CD4-positive, alpha-beta T cell treated with Interleukin-4 for 1 hour (primary cell): ENCODE measurements at places on chromosomes 1 and 21.

- no peak for DNase-seq
Measured at GRCh38 chr1:111833334-111833733, 77.6 kb downstream of the DDX20 start.

GRCh38 chr1:3393987-3394920 lies 60.2 kb upstream of the ARHGEF16 start:
- DNase-seq: no peak

- DNase-seq: no peak
Measured at GRCh38 chr1:22041505-22041904, 11.0 kb upstream of the CDC42 start.

GRCh38 chr1:161020509-161021164 lies at the start of gene F11R:
TSS of gene F11R (minus strand) at chr1:161021152. CDS start at chr1:161021073, 79 bp downstream.
- no peak for DNase-seq

DNA sequence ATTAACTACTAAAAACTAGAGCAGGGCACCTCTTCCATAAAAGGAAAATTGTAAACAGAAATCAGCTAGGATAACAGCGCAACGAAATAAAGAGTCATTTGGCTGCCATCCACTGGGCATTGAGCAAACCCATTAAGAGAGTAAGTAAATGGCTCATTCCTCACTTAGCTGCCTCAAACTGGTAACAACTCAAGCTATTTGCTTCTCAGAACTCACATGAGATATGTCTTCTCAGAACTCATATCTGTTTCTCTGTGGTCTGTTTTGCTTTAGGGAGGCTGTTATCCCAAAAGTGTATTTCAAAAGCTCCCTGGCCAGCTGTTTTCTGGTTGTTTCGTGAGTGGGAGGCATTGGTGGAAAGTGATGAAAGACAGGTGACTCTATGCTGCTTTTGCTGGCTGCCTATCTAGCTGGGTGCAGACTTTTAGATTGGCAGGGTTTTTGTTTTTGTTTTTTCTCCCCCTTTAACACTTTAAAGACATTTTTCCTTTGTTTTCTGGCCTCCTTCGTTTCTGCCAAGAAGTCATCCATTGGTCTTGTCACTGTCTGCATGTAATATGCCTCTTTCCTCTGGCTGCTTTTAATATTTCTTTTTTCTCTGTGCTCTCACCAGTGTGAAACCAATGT lies 269.2 kb upstream of the RGS18 start:
- DNase-seq: no peak

DNA sequence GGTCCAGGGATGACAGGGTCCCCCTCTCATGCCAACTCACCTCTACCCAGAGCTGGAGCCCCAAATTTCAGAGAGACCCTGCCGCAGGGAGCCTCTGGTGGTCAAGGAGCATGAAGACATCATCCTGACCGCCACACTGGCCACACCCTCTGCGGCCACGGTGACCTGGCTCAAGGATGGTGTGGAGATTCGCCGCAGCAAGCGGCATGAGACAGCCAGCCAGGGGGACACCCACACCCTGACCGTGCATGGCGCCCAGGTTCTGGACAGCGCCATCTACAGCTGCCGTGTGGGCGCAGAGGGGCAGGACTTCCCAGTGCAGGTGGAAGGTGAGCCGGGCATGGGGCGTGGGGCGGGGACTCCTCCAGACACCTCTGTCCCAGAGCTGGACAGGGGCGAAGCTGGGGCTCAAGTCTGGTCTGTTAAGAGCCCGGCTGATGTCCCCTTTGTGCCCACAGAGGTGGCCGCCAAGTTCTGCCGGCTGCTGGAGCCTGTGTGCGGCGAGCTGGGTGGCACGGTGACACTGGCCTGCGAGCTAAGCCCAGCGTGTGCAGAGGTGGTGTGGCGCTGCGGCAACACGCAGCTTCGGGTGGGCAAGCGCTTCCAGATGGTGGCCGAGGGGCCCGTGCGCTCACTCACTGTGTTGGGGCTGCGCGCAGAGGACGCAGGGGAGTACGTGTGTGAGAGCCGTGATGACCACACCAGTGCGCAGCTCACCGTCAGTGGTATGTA lies 66.0 kb downstream of the OBSCN start:
- no peak for DNase-seq

DNA sequence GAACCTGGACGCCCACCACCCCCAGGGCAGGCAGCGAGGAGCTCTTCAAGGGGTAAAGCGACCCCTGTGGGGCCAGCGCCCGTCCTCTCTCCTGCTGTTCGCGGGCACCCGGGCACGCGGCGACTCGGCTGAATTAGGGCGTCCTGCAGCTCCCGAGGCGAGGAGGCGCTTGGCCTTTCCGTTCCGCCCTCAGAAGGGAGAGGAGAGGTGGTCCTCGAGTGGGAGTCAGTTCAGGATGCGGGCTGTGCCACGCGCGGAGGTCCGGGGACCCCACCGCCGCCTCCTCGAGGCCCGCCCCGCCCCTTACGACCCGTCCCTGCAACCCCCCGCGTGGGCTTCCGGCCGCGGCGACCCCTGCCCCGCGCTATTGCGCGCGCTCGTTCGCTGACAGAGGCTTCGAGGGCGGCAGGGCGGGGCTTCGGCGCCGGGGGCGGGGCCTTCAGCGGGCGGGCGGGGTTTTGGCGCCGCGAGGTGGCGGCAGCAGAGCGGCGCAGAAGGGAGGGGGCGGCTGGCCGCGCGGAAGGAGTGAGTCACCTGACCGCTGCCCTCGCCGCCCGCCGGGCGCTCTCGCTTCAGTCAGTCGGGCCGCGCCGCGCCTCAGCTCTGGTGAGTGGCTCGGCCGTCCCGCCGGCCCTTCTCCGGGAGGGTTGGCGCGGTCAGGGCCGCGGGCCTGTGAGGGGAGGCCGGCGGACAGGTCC lies at the start of gene BACH1:
TSS of gene BACH1 (plus strand) at position 575 of the 698 bp plus-strand sequence. CDS start 22,359 bp downstream, outside the sequence.
- DNase-seq: peak; percentile 89

- DNase-seq: no peak
Measured at GRCh38 chr1:25862785-25863485, 3.7 kb upstream of the AUNIP start.
